ENCODE measurements at places on chromosomes 1 and 21.

- no peak for DNase-seq
Observed at GRCh38 chr1:229271448-229272159, 693 bp downstream of the RAB4A start.

GRCh38 chr1:106584107-106584506 lies 472.4 kb upstream of the PRMT6 start:
- DNase-seq, result no peak

DNA sequence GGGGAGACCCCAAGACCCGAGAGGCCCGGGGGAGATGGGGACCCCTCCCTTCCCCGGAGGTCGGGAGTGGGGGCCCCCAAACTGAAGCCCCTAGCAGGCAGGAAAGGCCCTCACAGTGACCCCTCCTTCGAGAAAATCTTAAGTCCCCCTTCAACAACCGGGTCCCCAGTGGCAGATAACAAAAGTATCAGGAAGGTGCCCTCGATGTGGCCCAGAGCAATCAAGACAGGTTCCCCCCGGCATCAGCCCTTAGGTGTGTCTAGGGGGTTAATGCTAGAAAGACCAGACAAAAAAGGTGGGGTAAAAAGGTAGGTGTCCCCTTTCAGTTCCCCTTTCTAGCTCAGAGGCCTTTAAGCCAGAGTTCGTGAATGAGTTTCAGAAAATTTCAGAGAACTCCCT lies 282 bp upstream of the ECE1 start:
- DNase-seq, result peak; percentile 67

- no peak for DNase-seq
Observed at GRCh38 chr1:118984086-118984721, 3.9 kb downstream of the TBX15 start.

DNA sequence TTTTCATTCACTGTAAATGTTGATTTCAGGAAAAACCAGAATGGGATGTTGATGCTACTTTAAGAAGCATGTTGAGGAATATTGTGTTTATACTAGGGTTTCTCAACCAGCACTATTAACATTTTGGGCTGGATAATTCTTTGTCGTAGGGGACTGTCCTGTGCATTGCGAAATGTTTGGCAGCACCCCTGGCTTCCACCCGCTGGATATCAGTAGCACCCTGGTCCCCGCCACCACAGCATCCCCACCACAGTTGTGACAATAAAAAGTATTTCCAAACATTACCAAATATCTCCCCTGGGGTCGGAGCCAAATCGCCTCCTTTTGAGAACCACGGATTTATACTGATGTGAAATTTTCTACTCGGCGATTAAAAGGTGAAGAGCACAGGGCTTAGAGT lies 41.9 kb downstream of the BTG3 start:
- DNase-seq, result no peak

DNA sequence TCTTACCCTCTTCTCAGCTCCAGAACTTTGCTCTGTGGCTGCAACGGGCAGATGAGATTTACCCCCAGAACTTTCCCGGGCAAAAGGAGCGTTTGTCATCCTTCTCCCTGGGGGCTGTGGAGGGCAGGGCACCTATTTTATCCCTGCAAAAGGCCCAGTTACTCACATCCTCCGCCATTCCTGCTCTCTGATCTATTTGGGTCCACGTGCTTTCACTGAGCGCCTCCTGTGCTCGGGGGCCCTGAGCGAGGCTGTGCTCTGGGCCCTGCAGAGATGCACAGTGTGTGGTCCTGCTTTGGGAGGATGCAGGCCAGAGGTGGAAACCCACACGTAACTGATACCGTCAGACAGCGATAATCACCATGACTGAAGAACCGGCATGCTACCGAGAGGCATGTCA lies 2.4 kb upstream of the CSMD2 start:
- no peak for DNase-seq
